ENCODE measurements at places on chromosomes 11 and 22.

DNA sequence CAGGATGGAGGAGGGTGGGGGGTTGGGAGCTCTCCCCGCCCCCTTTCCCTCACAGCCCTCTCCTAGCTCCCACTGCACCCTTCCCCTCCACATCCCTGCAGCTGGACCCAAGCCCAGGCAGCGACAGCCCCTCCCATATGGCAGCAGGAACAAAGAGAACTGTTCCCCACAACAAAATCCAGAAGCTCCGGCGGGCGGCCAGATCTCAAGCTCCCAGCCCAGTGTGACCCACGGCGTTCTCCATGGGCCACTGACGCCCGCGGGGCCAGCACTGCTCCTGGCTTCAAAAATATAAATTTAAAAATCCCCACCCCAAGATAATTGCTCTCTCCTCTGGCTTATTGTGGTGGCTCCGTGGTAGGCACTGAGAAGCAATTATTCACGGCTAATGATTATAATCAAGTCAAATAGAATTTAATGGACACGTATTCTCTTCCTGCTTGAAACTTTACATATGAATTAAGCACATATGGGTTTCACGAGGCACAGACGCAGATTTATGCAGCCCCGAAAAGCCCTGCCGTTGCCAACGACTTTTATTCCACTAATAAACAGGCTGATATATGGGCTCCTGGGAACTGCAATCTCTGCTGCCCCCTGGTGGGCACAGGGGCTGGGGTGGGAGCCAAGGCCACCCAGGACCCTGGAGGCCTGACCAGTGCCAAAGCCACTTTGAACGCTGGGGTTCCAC is 17.5 kb downstream of the MACROD1 start:
- DNase-seq: peak; percentile 63

DNA sequence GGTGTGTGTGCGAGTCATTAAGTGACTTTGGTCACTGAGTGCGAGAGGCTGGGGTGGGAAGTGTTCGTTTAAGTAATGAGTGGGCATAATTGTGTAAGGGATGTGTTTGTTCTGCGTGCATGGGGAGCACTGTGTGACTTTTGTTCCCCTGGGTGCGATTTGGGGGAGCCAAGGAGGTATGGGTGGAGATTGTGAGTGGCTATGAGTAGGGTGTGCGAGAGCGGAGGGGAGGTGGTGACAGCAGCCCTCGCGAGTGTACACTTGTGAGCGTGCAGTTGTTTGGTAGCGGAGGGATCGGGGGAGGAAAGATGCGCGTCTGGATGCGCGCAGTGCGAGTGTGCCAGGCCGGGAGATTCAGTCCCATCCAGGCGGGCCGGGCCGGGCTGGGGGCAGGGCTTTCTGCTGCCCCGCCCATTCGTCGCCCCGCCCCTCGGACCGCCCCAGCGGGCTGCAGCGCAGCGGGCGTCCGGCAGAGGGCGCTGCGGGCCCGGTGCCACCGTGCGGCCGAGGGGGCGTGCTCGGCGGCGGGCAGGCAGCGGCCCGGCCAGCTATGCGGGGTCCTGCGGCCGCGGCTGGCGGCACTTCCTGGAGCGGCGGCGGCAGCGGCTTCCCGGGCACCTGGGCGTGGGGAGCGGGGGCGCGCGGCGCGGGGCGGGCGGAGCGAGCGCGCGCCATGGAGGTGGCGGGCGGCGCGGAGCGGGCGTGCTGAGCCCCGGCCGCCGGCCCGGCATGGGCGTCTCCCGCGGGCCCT is at the start of gene DGKZ:
TSS of gene DGKZ (plus strand) at position 578 of the 751 bp plus-strand sequence. CDS start 197 bp downstream, outside the sequence.
- DNase-seq: peak; percentile 81

DNA sequence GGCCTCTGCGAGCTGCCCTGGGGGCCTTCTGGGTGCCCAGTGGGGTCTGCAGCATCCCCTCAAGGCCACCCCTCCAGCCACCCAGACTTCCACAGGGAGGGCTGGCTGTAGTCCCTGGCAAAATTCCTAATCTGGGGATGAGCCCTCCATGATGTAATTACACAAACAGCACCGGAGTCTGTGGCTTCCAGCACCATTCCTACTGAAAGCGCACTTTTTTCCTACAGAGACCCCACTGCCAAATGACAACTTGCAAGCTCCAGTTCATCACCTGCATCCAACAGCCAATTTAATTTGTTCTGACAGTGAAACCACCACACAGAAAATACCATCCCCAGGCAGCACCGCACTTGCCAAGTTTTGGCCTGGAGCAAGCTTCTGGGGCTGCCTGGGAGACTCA is 70.4 kb downstream of the TRMU start:
- DNase-seq: no peak

- no peak for DNase-seq
Measured at GRCh38 chr11:130215531-130216220, 56.1 kb downstream of the ST14 start.

- no peak for DNase-seq
Measured at GRCh38 chr22:33921525-33922348, 1.5 kb upstream of the LARGE1 start.

- DNase-seq: no peak
Measured at GRCh38 chr22:39524753-39525657, 4.6 kb downstream of the ATF4 start.

- DNase-seq: no peak
Measured at GRCh38 chr11:62431171-62431901, 12.5 kb downstream of the SCGB1A1 start.

DNA sequence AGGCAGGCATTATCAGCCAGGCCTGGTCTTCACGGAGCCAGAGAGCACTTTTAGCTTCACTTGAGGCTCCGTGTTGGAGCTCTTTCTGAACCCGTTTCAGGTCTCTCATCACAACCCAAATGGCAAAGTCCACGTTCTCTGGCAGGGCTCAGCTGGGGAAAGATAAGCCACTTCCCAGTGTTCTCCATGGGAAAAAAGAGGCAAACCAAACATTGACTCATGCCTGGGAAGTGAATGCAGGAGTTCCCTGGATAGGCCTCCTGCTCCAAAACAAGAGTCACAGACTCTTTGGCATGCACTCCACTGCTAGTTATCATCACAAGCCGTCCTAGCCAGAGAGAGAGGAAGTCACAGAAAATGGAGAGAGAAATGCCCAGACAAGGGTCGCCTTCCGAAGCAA is 11.6 kb downstream of the OPCML start:
- no peak for DNase-seq

DNA sequence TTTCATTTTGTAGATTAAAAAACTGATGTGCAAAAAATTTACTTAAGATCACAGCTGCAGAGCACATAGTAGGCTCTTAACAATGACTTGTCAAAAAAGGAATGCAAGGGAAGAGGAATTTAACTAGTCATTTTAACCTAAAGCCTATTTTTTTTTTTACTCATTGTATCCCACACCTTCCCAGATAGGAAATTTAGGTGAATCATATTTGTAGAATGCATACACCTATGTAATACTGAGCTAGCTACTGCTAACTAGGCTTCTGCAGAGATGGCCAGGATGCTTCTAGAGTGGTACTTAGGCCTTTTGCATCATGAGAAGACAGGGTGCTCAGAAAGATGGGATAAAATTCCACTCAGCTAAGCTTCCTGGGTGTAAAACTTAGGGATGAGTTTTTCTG is 387.3 kb downstream of the AASDHPPT start:
- no peak for DNase-seq

GRCh38 chr22:26479043-26479791 is 4.4 kb downstream of the HPS4 start:
- no peak for DNase-seq

DNA sequence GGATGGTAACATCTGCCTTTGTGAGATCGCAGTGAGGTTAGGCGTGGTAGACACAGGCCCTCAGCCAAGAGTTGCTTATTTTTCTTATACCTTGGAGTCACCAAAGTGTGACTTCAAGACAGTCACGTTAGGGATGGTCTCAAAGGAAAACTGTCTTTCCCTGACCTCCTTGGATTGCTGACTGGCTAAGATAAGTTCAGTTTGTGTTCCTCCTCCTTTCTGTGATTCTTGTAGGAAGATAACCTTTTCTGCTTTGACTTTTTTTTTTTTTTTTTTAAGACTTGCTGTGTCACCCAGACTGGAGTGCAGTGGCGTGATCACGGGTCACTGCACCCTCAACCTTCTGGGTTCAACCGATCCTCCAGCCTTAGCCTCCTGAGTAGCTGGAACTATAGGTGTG is 23.1 kb downstream of the TAB1 start:
- DNase-seq: no peak
